Stimulated activated CD8-positive, alpha-beta memory T cell treated with anti-CD3 and anti-CD28 coated beads, Interleukin-15, amount 100 ng/mL, for 24 hours (primary cell): ENCODE measurements at places on chromosomes 2 and 18.

DNA sequence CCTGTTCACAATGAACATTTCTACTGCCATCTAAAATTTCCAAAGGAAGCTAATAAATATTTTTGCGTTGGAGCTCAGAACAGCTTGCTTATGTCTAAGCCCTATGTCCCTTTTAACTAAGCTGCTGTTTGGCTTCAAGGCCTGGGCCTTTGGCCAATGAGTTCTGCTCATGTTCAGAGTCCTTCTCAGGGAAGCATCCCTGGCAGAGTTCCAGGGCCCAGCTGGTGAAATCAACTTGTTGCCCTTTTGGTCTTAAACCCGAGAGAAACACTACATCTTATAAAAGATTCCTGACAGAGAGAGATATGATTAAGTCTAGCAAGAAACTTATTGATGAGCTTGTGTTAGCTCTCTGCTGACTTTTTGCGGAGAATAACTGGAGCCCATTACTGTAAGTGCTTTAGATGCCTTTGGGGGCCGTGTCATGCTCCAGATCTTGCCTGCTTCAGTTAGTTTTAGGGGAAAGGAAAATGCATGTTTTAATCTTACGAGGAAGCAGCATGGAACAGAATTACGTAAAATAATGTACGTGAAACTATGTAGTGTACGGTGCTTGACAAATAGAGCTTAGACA is 102.5 kb upstream of the NOSTRIN start:
- no peak for DNase-seq

DNA sequence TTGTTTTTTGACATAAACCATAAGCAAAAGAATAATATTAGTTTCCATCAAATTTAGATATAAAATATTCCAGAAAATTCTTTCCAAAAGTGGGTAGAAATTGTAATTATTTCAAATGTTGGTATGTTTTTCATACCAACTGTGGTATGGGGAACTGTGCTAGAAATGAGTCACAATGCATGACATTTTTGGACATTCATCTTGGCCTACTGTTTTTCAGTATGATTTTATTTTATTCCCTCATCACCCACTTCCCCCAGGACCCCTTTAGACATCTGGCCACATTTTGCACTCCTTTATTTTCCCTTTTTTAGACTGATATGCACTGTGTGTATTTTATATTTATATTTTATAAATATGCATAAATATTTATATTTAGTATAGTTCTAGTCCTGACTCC is 97.1 kb downstream of the DPP4 start:
- no peak for DNase-seq

DNA sequence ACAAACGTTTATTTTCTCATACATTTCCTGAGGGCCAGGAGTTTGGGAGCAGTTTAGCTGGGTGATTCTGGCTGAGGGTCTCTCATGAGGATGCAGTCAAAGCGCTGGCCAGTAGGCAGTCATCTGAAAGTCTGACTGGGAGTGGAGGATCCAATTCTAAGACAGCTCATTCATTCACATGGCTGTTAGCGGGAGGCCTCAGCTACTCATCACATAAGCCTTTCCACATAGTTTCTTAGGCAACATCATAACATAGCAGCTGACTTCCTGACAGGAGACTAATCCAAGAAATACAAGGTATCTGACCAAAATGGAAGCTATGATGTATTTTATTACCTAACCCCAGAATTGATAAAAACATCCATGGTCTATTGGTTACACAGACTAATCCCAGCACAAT is 2.9 kb upstream of the MRPL44 start:
- no peak for DNase-seq

DNA sequence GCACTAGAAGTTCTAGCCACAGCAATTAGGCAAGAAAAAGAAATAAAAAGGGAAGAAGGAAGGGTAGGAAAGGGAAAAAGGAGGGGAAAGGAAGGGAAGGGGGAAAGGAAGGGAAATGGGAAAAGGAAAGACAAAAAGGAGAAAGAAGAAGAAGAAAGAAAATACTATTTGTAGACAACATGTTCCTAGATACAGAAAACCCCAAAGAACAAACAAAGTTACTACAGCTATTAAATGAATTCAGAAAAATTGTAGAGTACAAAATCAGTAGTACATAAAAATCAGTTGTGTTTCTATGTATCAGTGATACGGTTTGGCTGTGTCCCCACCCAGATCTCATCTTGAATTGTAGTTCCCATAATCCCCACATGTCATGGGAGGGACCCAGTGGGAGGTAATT is 52.3 kb downstream of the RPE start:
- DNase-seq: no peak

GRCh38 chr18:67742525-67742924 is 226.0 kb upstream of the DSEL start:
- no peak for DNase-seq

GRCh38 chr2:118672571-118673158 is 174.8 kb downstream of the EN1 start:
- no peak for DNase-seq

GRCh38 chr2:157061799-157062198 is 195.7 kb upstream of the GALNT5 start:
- DNase-seq: no peak

- no peak for DNase-seq
Observed at GRCh38 chr2:210072922-210073509, 70.6 kb downstream of the RPE start.

DNA sequence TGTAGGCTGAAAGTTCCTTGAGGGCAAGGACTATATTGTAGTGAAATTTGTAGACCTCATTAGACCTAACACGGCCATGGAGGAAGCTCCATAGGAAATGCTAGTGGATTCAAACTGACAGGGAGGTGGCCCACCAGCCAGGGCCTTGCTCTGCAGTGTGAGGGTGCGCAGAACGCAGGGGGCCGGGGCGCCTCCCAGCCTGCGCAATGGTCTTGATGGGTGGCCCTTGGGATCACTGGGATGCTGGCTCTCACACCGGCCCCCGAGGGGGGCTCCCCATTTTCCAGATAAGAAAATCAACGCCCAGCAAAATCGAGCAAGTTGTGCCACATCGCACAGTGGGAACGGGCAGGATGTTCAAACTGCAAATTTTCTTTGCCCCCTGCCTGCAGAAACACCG is 655.4 kb downstream of the GALR1 start:
- DNase-seq: no peak

GRCh38 chr2:120939595-120940318 is 204.1 kb downstream of the GLI2 start:
- no peak for DNase-seq

- DNase-seq: no peak
Observed at GRCh38 chr2:165536851-165537499, 67.5 kb downstream of the CSRNP3 start.

GRCh38 chr2:127619877-127620705 is 25.9 kb upstream of the GPR17 start:
- no peak for DNase-seq

GRCh38 chr2:145199827-145200706 is 680.1 kb upstream of the ZEB2 start:
- DNase-seq: no peak

DNA sequence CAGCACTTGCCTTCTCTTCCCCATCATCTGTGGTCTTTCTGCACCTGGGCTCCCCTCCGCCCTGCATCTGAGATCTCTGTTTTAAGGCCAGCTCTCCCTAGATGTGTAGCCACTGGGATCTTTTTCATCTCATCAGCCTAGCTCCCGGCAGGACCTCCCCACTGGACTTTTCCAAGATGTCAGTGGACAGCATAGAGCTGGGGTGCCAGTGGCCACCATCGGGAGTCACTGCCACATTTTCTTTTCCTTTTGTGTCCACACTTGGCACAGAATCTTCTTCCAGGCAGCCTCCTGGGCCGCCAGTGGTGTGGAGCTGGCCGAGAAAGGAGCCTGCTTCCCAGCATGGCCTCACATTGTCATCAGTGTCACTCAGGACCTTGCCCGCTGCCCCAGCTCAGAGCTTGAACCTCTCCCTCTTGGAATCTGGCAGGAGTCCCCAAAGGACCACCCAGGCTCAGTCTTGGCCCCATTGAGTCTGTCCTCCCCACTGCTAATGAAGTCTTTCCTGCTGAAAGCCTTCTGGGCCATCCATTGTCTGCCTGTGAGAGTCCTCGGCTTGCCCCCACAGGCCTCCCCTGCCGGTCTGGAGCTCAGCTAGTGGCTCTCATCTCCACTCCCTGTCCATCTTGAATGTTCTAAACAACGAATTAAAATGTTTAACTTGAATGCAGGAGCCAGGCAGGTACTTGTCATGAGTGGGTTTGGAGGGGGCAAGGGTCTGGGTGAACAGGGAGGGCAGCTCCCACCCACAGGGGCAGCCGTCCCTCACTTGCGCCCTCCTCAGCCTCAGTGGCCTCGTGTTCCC is 324.4 kb downstream of the GBX2 start:
- DNase-seq: no peak

DNA sequence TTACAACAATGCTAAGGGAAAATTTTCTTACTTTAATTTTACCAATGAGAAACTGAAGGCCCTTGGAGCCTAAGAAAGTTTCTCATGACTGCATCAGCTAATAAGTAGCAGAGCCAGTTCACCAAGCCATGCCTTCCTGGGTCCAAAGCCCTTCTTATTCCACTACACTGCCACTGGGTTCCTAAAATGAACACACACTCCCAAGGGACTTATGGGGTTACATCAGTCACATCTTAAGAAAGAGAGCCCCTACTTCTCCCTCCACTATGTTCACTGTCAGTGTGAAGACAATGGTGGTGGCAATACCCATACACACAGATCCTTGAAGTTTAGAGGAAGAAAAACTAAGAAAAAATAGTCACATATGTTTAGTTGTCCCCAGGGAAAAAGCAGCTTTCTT is 20.6 kb downstream of the MBD2 start:
- DNase-seq: no peak

GRCh38 chr2:84458551-84459017 is 496 bp downstream of the SUCLG1 start:
- DNase-seq: no peak

DNA sequence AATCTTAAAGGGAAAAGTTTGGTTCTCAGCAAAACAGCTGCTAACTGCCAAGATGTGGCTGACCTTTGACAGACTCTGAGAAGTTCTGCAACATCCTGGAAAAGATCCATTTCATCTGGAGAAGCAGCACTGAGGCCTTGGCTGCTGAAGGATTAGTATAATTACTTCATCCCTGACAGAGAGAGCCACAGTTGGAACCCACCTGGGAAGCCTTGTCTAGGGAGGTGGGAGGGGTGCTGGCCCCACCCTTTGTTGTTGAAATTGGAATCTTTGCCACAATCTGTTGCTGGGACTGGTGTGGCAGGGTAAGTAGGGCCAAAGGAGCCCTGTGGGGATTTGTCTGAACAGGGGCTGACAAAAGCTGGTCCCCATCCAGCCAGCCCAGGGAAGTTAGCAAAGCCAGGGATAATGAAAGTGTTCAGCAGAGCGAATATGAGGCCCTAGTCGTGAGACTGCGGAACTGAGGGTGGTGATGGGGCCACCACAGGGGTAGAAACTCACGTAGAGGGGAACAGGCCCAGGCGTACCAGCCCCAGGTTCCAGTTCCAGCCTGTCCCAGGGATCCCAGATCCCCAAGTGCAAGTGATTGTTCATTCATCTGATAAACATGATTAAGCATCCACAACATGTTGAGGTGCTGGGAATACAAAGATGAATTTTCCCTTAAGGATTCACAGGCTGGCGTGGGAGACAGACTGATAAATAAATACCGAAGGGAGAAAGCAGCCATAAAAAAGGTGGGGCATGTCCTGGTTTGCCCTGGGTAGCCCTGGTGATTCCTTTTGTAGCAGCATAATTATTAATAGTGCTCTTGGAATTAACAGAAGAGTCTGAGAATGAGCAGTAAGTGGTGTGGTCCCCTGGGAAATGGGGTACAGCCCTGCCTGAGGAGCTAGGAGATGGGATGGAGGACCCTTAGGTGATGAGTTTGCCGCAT is 60.0 kb downstream of the MYO1B start:
- no peak for DNase-seq

GRCh38 chr18:25164848-25165811 is 186.8 kb downstream of the ZNF521 start:
- no peak for DNase-seq

GRCh38 chr2:127084611-127085316 is 22.2 kb downstream of the BIN1 start:
- DNase-seq: no peak

DNA sequence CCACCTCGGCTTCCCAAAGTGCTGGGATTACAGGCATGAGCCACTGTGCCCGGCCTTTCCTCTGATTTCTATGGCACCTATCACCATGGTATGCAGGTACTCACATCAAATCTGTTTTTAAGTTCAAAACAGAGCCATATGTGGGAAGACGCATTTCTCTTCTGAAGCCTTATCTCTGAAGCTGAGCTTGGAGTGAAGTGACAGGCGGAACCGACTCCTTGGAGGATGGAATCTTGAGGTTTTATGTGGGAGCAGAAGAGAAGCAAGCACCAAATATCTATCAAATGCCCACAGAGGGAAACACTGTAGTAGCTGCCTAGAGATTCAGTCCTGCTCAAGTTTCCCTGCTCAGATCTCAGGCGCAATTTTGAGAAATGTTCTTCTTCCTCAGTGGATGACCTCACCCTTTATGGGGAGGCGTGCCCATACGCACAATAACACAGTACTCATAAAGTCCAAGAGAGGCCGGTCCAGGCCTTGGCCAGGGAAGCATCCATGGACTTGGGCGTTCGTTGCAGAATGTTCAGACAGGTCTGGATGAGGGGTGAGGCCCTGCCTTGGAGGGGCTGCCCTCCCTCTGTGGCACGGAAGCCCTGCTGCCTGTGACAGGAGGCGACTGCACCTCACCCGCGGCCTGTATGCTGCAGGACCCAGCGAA is 67.9 kb downstream of the HNRNPLL start:
- no peak for DNase-seq

DNA sequence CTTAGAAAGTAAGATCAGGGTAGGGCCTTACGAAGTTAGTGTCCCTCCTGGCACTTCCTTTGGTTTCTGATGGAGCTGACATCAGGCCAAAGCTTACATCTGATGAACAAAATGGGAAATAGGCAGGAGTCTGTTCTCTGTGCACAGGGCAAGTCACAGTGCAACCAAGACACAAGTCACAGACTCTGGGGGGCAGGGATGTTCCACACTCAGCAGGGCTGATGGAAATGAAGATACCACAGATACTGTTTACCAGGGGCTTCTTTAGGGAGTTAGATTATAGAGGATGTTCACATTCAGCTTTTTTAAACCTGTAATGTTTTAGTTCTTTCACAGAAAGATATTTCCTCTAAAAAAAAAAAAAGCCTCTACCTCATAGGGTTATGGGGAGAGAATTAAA is 106.2 kb upstream of the EPC2 start:
- DNase-seq: no peak

- DNase-seq: no peak
Observed at GRCh38 chr2:210956101-210956500, 399.7 kb downstream of the CPS1 start.

- no peak for DNase-seq
Observed at GRCh38 chr2:95052804-95053479, 27.4 kb downstream of the MAL start.

DNA sequence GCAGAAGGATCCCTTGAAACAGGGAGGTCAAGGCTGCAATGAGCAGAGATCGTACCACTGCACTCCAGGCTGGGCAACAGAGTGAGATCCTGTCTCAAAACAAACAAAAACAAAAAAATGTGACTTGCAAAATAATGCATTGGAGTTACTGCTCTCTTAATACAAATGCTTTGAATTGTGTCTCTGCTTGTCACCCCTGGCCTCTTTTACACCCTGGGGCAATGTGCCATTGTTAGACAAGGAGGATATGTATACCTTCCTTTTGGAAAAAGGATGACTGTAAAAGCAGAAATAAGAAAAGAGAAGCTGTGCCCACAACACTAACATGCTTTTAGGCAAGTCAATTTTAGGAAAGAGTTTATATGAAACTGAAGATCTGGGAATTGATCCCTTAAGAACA is 20.8 kb upstream of the C2orf74 start:
- no peak for DNase-seq
